ENCODE measurements at places on chromosomes 7 and 10.

- peak; percentile 65 for DNase-seq
These were observed 97.5 kb downstream of the PFKFB3 start for GRCh38 chr10:6300106-6300783.

GRCh38 chr7:48011323-48011722 lies 17.6 kb downstream of the SUN3 start:
- no peak for DNase-seq

- DNase-seq, result peak; percentile 44
These were observed 4.2 kb downstream of the PHTF2 start for GRCh38 chr7:77802557-77803405.

- no peak for DNase-seq
These were observed 142.8 kb upstream of the SEMA3A start for GRCh38 chr7:84337429-84337828.

DNA sequence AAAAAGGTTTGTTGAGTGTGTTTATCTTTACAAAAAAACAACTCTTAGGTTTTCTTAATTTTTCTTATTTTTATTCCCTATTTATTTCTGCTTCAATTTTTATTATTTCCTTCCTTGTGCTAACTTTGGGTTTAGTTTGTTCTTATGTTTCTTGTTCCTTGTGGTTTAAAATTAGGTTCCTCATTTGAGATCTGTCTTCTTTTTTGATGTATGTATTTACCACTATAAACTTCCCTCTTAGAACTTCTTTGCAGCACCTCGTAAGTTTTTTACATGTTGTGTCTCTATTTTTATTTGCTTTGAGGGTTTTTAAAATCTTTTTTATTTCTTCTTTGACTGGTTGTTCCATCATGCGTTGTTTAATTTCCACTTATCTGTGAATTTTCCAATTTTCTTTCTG lies 1217.1 kb upstream of the CELF2 start:
- no peak for DNase-seq

DNA sequence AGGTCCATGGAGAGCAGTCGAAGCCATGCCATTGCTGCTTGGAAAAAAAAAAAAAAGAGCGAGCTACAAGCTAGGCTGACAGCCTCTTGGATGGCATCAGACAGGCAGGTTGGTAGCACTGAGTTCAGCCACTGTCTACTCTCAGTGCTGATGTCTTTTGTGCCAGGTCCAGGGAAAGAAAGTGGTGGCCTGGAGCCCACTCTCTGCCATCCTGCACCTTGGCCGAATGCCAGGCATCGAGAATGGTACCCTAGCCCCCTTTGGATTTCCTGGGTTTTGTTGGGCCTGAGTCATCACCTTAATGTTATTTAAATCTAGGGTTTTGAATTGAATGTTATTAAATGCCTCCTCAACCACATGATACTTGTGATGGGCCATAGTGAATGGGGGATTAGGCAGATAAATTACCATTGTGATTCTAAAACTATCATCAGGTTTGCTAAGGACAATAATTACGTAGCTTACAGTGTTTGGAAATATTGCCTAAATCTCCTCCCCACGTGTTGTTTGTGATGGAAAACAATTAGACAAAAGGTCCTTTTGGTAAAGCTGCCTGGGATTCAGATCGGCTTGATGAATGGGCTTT lies 195.7 kb upstream of the GPR26 start:
- DNase-seq, result no peak

Measured in hematopoietic multipotent progenitor cell (in vitro differentiated cells).